Stimulated activated CD8-positive, alpha-beta memory T cell treated with anti-CD3 and anti-CD28 coated beads, Interleukin-4, amount 100 ng/mL, for 48 hours (primary cell): ENCODE measurements at places on chromosomes 11 and 22.

GRCh38 chr22:20976291-20976877 lies 5.7 kb upstream of the LZTR1 start:
- no peak for DNase-seq

DNA sequence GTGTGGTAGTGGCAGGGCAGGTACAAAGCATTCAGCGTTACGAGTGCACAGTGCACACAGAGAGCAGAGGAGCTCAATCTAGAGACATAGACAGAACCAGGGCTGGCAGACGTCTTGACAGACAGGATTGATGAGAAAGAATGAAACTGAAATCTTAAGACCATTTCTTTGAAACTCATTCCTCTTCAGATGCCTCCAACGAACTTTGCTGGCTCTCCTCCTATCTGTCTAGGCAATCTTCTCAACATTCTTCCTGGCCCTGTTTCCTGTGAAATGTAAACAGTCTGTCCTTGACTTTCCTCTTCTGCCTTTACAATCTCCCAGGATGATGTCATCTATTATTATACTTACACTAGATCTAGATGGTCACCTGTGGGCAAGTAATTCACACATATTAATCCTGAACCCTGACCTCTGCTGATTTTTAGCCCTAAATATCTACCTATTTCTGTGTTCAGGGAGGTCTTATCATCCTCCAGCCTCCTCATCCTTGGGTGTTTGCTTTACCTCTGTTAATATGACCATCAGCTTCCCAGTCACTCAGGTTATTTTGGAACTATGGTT lies 119.5 kb downstream of the ENTHD1 start:
- DNase-seq, result peak; percentile 36

DNA sequence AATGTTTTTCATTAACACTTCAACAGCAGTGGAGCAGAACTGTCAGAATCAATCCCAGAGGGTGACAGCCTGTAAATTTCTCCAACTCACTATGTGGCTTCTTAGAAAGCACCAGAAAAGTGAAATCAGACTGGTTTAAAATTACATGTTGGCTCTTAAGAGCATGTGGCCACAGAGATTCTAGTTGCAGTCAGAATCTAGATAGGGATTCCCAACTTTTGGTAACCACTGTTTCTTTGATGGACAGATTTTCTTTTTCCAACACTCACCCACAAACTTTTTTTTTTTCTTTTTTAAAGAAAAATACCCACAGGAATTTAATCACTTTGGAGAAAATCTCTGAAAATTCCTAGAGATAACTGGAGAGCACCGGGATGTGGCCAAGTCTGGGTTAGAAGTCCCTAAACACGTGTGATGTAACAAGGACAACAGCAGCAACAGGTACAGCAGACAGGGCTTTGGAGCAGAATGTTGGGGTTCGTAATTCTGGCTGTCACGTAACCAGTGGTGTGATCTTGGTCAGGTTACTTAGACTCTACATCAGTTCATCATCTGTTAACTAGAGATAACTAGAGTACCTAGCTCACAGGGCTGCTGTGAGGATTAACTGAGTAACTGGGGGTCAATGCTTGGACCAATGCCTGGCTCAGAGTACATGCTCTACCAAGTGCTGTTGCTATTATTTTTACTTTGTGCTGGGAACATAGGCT lies 100.1 kb downstream of the NAT10 start:
- no peak for DNase-seq

DNA sequence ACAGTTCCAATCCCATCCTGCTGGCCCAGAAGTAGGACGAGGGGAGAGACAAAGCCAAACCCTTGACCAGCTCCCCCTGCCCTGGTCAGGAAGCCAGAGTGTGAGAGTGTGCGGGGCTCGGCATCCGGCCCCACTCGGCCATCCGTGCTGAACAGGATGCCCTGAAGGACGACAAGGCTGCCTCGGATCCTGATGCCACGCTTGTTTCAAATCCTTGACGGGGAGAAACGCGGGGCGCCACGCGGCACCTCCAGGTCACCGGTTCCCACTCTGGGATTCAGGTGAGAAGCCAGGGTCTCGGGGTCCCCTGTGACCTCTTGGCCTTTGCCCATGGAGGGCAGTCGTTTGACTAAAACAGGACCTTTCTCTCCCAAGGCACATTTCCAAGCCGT lies 167.8 kb downstream of the BRD1 start:
- DNase-seq, result no peak

- no peak for DNase-seq
These were observed 145.7 kb upstream of the TTC12 start for GRCh38 chr11:113168354-113169342.

DNA sequence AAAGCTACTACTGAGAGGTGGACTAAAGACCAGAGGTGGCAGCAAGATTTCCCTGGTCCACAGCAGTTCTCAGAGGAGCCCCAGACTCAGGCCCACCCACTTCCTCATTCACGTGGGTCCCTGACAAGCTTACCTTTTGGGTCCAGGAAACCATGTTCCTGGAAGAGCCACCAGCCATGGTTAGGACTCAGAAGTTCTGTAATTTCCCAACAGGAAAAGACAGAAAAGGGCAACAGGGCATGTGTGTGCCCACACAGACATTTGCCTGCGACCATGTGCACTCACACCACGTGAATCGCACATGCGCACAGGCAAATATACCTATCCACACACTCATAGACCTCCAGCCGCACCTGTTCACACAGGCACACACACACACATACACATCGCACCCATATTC lies 42.9 kb downstream of the LRRC32 start:
- DNase-seq, result peak; percentile 47

DNA sequence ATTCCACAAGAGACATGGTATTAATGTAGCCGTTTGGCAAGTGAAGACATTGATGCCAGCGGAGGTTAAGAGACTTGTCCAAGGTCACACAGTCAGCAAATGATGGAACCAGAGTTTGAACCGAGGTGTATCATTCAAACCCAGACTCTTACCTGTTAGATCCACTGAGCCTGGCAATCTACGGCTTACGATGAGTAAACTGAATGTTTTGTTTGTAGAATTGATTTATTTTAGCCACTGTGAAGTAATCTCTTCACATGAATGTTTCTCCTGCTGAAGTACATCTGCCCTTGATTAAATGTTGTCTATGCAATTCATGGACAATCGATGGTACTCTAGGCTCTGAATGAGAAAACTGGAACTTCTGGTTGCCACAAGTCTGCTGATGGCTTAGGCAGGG lies 155.5 kb upstream of the NAV2 start:
- DNase-seq, result no peak

- DNase-seq, result no peak
These were observed 57.7 kb upstream of the RASSF10 start for GRCh38 chr11:12951376-12951775.

- peak; percentile 81 for DNase-seq
These were observed 45.2 kb upstream of the RASSF10 start for GRCh38 chr11:12963792-12964536.

GRCh38 chr11:71153005-71153390 lies 99.4 kb downstream of the SHANK2 start:
- no peak for DNase-seq

DNA sequence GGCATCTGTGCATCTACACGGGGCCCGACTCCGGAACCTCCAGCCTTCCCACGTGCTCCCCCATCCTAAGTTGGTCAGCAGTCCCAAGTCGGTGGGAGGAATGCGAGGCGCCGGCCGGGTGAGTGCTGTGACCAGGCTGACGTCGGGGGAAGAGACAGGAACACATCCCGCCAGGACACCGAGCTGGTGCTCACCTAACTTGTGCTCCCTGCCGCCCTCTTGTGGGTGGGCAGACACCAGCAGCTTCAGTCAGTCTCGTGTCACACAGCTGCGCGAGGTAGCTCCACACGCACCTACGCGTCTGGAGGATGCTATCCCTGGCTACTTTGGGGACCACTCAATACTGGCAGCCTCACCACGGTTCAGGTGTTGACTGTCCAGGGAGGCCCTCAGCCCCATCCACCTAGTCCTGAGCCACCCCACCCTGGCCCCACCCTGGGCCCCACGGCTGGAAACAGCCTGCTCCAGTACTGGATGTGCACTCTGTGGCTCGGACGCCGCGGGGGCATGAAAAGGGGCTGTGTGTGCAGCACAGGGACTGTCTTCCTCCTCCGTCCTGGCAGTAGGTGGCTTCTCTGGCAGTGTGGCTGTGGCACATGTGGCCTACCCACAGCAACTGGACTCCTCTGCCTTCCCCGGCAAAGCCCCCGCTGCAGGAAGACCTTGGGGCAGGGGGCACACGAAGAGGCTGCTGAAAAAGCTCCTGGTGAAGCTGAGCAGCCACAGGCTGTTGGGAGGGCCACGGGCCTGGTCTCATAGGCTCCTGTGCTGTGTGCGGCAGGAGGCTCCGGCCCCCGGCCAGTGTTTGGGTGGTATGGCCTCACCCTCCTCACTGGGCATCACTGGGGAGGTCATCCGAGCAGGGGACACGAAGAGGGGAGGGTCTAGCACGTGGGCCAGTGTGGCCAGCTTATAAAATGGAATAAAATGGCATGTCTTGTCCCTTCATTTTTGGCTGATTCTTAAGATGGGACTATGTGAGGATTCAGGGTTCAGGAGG lies 11.2 kb upstream of the BID start:
- DNase-seq, result peak; percentile 86

- DNase-seq, result no peak
These were observed 2.4 kb upstream of the MYBPC3 start for GRCh38 chr11:47354913-47355282.

DNA sequence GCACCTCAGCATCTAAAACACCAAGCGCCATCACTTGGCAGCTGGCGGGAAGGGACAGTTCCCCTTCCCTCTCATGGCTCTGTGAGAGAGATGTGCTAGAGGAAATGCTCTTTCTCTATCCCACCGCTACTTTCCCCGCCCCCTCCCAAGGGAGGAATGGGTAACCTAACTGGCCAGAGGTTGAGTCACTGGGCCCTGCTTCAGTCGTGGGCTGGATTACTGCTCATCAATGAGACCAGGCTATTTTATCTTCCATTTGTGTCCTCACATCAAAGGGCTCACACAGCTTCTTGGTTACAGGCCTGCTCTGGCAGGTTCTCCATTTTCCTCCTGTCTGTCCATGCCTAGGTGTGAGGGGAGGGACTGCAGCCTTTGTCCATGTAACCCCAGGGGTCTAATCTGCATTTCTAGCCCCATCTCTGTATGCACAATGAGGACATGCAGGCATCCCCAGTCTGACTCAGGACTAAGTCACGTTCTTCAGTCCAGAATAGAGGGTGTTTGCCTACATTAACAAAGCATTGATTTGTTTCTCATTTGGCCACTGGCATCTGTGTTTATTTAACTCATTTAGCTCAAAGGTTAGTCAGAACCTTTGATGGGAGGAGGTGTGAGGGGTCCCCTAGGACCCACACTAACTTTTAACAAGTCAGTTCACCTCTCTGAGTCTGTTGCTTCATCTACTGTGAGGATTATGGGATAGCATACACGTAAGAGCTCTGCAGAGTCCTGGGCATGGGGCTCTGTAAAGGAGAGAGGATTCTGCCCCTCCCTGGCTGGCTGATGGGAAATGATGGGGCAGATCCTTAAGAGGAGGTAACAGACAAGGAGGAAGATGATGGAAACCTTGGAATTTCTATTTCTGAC lies 99.1 kb downstream of the XRRA1 start:
- DNase-seq, result no peak

DNA sequence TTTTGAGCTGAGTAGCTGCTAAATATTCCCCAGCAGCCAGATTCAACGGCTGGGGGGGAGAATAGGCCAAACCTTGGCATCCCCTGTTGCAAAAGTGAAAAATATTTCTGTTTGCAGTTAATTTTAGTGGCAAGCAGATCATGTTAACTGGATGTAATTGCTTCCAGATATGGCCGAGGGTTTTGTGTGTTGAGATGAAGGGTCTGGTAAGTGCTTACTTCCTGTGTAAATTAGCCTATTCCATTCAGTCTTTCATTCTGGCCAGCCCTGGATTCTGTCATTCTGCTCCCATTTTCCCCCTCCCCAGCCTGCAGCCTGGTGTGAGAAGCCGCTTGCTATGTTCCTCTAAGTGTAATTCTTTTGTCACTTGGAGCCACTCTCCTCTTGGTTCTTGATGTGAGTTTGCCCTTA lies 17.4 kb downstream of the ZBTB16 start:
- no peak for DNase-seq

DNA sequence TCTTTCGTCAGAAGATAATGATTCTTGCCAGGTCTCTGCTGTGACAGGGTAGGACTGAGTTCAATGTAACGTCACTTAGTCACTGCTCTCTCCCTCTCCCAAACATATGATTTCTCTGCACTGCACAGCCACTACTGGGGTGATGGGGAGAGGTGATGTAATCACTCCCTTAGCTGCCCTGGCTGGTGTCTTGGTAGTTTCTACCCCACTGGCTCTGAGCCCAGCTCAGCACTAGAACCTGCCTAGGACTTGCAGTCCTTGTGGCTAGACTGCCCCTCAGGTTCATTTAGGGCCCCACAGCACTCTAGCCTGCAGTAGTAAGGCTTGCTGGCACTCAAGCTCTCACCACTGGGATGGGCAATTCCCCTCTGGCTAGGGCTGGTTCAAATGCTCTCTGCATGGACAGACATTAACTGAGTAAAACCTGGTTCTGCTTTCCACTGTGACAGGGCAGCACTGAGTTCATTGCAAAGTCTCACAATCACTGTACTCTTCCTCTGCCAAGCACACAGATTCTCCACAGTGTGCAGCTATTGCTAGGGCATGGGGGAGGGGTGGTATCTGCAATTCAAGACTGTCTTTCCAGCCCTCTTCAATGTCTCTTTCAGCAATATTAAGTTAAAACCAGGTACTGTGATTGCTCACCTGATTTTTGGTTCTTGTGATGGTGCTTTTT lies 571.4 kb upstream of the FAT3 start:
- no peak for DNase-seq

DNA sequence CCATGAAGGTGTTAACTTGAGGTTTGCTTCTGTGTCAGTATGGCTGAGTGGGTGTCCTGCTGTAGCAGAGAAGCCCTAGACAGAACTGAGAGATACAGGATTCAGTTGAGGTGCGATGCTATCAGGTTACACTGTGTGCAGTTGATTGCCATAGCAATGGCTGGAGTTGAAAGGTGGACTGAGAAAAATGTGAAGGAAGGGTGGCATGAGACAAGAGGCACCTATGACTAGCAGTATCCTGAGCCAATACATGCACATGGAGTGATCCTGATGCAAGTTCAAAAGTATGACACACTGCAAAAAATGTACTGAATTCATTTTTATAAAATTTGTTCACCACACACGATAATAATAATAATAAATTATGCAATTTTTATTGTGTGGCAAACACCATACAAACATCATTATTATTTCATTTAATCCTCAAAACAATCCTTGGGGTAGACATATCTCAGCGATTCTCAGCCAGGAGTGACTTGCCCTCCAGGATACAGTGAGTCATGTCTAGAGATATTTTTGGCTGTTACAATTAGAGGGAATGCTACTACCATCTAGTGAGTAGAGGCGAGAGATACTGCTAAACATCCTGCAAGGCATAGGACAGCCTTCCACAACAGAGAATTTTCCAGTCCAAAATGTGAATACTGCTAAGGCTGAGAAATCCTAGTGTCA lies 3.9 kb upstream of the PIWIL4 start:
- no peak for DNase-seq

DNA sequence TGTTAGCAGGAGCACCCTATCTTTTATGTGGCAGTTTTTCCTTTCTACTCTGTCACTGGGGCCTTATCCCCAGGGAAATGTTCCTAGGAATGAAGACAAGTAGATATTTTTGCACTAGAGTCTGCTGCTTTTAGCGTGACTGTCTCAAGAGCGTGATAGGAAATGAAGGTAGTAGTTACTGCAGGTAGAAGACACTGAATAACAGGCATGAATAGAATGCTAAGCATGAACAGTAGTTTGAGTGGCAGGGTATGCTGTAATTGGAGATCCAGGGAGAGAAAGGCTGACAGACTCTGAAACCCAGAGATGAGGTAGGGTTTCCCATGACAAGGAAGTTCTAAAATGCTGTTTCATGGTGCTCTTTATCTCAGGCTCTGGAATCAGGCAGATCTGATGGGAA lies 475.1 kb downstream of the NELL1 start:
- no peak for DNase-seq
